ENCODE measurements at places on chromosomes 5 and 9.

DNA sequence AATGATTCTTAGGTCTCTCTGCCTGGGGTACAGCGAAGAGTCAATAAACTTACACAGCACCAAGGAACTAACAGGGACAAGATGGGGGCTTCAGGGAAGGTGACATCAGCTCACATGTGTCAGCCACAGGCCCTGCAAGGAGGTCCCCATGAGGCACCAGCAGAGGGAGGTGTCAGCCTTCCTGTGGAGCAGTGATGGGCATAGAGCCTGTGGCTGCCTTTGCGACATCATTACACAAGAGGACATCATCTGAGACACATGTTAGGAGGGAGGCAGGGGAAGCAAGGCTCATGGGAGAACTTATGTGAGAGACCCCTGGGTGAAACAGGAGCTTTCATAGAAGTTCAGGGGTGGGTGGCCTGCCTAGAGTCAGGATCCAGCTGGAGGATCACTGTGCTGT is 389.6 kb downstream of the SEMA5A start:
- peak; percentile 37 for DNase-seq

GRCh38 chr5:29833394-29833793 is 1360.1 kb upstream of the CDH6 start:
- no peak for DNase-seq

DNA sequence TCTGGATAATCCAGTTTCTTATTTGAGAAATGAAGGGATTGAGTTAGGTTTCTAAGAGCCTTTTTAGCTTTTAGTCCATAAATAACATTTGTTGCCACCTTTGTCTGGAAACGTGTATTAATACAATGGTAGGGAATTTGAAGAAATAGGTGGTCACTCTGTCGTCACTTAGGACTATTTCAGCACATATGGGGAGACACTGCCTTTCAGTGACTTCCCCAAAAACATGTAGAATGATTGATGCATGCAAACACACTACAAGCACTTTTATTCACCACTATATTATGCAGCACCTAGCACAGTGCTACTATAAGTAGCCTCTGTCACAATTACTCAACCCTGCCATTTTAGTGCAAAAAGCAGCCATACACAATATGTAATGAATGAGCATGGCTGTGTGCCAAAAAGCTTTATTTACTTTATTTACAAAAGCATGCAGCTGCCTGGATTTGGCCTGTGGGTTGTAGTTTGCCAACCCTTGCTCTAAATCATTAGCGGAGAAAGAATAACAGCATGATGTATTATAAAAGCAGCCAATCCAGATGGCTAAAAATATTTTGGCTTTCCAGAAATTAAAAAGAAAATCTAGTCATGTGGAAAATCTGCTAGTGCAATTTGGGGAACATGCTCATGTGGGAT is 154.2 kb upstream of the HMHB1 start:
- DNase-seq, result no peak

GRCh38 chr5:120532835-120533234 is 68.7 kb downstream of the PRR16 start:
- DNase-seq, result no peak

- DNase-seq, result no peak
These were observed 274.2 kb upstream of the SMC2 start for GRCh38 chr9:103819936-103820335.

DNA sequence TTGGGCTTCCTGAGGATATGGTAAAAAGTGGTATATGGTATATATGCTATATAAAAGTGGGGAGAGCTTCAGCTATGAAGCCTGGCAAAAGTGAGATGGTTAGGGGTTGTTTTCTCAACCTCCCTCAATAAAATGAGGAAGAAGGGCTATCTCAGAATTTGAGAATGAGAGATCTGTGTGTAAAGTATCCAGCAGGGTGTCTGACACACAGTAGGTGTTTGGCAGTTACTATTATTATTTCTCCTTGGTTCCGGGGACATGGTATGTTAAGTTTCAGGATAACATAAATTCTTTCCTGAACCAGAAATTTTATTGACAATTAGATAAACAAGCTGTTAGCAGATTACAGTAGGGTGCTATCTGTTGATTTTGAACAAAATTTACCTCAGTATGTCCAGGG is 94.1 kb downstream of the DENND1A start:
- DNase-seq, result no peak

DNA sequence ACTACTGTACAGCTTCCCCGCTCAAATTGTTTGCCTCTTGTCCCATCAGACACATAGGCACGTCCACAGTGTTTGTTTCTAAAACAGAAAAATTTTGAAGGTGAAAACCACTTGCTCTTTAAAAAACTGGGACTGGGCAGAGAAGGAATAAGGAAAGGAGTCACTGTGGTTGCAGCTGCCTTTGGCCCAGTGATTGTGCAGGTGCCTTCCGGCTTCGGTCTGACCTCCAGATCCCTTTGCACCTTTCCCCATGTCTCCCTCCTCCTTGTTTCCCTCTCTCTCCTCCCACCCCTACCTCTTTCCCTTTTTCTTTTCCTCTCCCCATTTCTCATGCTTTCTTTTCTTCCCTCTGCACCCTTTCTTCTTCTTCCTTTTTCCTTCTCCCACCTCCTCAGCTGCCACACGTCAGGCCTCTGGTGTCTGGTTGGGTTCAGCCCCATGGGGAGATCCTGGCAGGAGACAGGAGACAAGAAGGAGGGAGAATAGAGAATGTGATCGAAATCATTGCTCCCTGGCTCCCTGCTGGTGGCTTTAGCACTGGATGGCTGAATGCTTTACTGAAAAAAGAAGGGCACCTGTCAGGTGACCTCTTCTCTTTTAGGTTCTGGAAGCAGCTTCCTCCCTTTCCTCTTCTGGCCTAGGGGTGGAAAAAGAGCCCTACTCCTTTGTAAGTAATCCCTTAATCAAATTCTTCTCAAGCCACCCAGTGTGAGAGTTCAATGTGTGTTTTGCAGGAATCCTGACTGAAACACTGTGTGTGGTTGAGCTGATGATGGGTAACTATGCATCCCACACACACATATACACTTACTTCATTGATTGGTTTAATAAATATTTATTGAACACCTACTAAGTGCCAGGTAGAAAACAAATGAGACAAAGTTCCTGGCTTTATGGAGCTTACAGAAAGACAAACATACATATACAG is 267.3 kb downstream of the MAST4 start:
- no peak for DNase-seq

DNA sequence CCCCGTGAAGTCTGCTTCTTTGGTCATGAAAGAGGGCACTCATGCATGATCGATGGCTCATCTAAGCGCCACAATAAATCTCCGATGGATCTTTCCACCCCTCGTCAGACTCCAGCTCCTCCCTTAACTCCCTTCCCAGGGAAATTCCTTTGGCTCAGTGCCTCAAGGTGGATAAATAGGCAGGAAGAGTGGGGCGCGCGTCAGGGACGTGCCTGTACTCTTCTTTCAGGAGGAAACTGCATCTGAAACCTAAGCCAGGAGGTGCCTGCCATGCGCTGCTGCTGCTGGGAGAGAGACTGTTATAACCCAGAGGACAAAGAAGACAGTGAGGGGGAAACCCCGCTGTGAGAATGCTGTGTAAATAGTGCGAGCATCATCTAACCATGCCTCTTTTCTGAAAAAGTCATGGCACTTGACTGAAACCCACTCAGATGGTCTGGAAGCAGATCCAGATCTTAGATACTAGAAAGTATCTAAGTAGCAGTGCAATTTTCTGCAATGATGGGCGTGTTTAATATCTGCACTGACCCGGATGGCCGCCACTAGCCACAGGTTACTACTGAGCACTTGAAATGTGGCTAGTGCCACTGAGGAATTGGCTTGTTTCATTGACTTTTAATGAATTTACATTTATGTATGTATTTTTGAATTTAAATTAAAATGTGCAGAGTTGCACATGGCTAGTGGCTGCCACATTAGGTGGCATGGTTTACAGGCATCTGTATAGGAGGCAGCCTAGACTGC is 120.3 kb upstream of the BASP1 start:
- DNase-seq, result no peak

- DNase-seq, result no peak
These were observed 4.7 kb downstream of the GNAQ start for GRCh38 chr9:78026947-78027346.

- no peak for DNase-seq
These were observed 28.1 kb upstream of the HRH2 start for GRCh38 chr5:175629793-175630192.

- DNase-seq, result no peak
These were observed 14.6 kb upstream of the F2RL1 start for GRCh38 chr5:76804266-76804665.
